Stimulated activated CD4-positive, alpha-beta T cell treated with anti-CD3 and anti-CD28 coated beads, Interleukin-2, amount 100 ng/mL, for 48 hours (primary cell): ENCODE measurements at places on chromosomes 5 and 9.

- DNase-seq, result peak; percentile 78
Observed at GRCh38 chr5:172175263-172175719, 12.7 kb downstream of the STK10 start.

GRCh38 chr9:93128011-93128714 is 5.9 kb downstream of the NINJ1 start:
- DNase-seq, result no peak

GRCh38 chr9:37163299-37163698 is 42.9 kb downstream of the ZCCHC7 start:
- no peak for DNase-seq

DNA sequence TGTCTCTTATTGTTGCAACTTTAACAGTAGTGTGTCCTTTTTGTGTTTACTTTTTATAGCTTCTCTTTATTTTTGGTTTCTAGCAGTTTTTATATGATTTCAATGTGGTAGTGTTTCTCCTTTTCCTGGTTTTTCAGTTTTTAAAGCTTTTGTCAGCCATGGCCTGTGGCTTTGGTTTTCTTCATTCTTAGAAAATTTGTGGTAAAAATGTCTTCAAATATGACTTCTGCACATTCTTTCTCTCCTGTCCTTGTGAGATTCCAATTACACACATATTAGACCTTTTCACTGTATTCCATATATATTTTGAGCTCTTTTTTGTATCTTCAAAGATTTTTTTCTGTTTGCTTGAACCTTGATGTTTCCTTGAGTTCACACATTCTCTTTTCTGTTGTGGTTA is 180.5 kb downstream of the CNTLN start:
- DNase-seq, result no peak

- no peak for DNase-seq
Observed at GRCh38 chr5:173646692-173647091, 30.2 kb upstream of the BOD1 start.

DNA sequence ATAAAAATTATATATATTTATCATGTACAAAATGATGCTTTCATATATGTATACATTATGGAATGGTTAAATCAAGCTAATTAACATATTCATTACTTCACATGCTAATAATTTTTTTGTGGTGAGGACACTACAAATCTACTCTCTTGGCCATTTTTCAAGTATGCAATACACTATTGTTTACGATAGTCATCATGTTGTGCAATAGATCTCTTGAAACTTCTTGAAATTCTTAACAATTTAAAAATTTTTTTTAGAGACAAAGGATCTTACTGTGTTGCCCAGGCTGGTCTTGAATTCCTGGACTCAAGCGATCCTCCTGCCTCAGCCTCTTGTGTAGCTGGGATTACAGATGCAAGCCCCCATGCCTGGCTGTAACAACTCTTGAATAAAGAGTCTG is 45.2 kb upstream of the SHOC1 start:
- no peak for DNase-seq

DNA sequence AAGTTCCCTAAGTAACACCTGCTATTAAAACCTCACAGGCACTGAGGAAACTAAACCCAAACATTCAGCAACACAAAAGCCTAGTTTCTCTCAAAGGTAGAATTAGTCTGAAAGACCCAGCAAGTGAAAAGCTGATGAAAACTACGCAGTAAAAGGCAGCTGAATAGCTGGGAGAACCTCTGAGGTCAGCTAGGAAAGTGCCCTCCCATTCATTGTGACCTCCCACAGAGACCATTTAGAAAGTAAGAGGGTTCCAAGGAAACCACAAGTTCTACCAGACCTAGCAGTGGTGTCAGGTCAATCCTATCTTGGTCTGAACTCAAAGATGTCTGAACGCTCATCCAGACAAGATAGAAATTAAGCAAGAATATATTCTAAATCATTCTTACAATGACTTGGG is 144.7 kb downstream of the SSBP2 start:
- DNase-seq, result no peak

- DNase-seq, result no peak
Observed at GRCh38 chr9:136729144-136729543, 13.6 kb downstream of the LCN10 start.

DNA sequence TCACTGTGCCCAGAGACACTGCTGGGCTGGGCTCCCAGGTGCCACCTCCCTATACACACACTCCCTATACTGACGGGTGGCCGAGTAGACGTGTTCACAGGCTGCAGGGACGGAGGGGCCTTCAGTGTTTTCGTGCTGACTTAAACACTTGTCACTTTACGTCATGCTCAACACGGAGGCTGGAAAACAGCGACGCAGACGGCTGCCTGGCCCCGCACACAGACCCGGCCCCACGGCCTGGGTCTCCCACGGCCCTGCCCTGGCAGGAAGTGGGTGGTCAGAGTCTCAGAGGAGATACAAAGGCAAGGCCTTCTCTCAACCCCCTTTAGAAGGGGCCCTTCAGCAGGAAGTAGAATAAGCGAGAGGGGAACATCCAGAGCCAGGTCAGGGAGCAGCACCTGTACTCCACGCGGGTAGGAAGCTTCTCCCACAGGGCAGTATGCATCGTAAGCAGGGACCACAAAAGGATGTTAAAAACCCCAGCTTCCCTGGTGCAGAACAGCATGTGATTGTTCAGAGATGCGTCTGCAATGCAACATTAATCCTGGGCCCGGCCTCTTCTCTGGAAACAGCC is 11.9 kb upstream of the TBC1D9B start:
- no peak for DNase-seq

DNA sequence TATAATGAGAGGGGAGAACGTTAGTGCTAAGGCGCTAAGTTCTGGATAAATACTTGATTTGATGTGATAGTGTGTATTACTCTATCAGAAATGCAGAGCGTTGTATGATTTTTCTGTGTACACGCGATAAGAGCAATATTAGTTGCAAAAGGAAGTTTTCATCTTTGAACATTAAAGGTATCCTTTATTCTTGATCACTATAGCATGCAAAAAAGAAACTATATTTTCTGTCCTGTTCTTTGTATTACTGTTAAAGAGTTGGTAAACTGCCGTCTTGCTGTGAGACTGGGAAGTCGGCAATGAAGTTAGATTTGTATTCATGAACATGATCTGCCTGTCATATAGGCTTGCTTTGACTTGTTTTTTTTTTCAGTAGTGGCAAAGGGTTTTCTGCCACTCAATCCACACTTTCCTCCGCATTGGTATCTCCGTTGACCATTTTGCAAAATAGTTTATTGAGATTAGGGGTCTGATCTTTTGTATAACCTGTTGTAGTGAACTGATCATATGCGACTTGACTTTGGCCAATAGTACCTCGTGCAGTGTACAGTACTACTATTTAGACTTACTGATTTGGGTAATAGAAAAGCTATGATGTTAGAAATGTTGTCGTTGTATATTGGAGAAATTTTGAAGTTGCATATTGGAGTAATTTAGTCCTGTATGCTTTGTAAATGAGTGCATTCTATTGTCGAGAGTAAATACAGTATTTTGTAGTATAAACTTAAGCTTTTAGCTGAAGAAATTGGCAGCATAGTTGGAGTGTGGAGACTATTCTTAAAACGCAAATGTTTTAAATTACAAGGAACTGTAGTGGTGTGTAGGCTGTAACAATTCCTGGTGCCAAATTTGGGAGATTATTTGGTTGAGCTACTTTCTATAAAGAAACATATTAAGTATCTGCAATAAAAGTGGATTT is 1.7 kb downstream of the DENND4C start:
- DNase-seq, result no peak

DNA sequence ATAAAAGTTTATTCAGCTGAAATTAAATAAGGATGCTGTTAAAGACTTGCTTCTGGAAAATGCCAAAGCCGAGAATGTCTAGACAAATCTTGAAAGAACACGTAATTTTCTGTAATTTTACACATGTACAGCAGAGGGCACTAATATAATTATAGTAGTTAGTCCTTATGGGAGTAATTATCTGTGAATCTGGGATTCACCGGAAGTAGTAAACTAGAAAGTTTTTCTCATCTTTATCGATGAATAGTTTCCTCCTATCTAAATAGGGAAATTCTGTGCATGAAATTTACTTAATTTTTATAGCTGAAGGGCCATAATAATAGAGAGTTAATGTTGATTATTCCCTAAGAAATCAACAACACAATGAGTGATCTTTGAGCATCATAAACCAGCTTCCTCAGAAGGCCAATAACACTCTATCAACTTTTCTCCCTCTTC is 18.4 kb upstream of the CNTLN start:
- DNase-seq, result no peak

DNA sequence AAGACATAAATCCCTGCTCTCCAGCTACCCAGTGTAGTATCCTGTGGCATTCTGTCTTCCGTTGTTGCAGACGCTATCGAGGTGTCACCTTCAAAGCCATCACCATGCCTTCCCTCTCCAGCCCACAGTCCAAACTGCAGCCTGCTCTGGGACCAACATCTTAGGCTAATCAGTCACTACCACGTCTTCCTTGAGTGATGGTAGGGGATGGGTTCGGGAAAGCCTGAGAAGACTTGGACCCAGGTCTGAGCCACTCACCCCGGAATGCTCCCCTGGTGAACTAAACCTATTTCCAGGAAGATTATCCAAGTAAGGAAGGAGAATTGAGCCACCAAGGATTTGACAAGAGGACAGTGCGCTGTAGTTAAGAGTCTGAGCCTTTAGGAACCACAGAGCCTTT is 52.9 kb upstream of the IRX1 start:
- DNase-seq, result no peak

GRCh38 chr9:69499959-69500358 is 172.2 kb downstream of the APBA1 start:
- no peak for DNase-seq

GRCh38 chr5:109155625-109156024 is 254.1 kb downstream of the PJA2 start:
- no peak for DNase-seq

- no peak for DNase-seq
Observed at GRCh38 chr9:72949918-72950325, 2.9 kb downstream of the ALDH1A1 start.

- no peak for DNase-seq
Observed at GRCh38 chr5:33364406-33364805, 76.4 kb upstream of the TARS1 start.

DNA sequence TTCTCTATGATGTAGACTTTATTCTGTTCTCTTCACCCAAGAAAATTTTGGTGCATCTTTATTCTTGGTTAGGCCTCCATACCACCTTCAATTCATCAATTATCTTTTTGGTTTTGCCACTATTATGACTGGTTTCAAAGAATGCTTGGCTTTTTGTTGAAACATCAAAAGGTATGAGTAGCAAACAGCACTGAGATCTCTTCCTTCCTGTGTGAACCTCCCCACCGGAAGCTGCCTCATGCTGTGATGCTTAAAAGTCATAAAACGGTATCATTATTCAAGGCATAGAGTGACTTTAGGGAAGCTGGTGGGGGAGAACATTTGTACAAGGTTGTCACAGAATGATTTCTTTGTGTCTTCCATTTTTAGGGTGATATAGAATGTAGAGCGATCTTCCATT is 70.6 kb downstream of the IQGAP2 start:
- DNase-seq, result peak; percentile 30

DNA sequence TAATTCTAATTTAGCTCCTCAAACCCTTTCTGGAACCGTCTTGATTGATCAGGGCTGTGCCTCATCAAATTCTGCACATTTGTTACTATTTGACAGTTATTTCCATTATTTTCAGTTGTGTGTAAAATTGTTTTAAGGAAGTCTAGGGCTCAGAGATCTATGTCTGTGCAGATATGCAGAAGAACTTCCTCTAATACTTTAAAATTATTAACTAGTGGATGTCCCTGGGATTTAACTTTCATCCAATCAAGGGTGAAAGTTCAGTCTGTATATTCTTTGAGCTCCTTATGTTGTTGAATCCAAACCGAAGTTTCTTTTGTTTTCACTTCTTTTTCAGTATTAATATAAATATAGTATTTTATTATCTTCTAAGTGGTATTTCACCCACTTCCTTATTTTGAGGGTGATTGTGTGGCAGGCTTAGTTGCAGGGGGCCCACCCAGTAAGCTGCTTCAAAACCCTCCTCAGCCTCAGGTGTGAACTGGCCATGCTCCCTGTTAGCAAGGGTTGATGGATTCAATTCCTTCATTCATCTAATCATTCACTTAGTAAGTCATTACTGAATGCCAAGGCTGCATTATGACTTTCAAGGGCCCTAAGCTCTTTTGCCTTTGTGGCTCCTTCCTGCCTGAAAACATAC is 2.1 kb upstream of the CAMLG start:
- DNase-seq, result no peak

GRCh38 chr9:99576002-99576401 is 245.7 kb upstream of the NR4A3 start:
- no peak for DNase-seq
